Activated B cell treated with CpG ODN at 0.5 μM for 24 hours (primary cell): ENCODE measurements at places on chromosomes 16 and 17.

DNA sequence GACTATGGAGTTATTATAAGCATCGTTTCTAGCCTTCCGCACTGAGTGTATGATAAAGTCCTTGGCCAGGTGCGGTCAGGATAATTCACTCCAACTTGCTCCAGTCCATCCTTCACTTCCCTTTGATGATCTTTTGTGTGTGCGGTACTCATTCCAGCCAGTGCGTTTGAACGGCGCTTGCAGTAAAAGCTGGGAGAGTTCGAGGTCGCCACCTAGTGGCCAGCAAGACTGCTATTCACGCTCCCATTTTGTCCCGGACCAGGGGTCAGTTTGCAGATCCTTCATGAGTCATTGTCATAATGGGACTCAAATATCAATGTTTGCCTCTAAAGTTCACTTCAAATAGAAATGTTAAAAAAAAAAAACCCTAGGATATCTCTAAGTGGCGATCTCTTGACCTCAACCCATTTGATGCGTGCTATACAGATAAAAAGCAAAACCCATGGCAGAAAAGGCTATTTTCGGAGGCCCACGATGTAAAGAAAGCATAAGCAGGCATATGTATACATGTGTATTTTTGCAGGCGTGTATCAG is 417.1 kb downstream of the TMEM114 start:
- DNase-seq = no peak

DNA sequence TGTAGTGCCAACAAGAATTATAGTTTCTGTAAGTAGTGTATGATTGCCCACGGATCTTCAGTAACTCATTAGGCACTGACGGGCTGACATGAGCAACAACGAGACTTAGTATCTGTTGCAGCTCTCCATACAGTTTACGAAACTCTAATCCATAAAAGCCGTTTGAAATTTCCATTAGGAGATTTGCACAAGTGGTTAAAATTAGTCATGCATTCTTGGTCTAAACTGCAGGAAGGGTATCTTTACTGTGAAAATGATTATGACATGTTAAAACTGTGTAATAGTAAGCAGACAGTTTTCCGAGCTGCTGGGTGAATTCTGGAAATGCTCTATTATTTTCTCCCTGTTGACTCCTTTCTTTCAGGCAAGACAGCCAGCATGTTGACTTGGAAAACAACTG is 605.0 kb downstream of the WWOX start:
- DNase-seq = no peak

- DNase-seq = no peak
Observed at GRCh38 chr16:10564591-10564990, 15.8 kb downstream of the EMP2 start.

DNA sequence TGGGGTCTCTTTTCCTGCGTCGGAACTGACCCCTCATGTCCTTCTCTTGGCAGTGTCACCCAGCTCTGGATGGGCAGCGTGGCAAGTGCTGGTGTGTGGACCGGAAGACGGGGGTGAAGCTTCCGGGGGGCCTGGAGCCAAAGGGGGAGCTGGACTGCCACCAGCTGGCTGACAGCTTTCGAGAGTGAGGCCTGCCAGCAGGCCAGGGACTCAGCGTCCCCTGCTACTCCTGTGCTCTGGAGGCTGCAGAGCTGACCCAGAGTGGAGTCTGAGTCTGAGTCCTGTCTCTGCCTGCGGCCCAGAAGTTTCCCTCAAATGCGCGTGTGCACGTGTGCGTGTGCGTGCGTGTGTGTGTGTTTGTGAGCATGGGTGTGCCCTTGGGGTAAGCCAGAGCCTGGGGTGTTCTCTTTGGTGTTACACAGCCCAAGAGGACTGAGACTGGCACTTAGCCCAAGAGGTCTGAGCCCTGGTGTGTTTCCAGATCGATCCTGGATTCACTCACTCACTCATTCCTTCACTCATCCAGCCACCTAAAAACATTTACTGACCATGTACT is 13.2 kb downstream of the IGFBP4 start:
- DNase-seq = no peak

GRCh38 chr16:67528870-67529581 is 397 bp downstream of the RIPOR1 start:
- peak; percentile 66 for DNase-seq

DNA sequence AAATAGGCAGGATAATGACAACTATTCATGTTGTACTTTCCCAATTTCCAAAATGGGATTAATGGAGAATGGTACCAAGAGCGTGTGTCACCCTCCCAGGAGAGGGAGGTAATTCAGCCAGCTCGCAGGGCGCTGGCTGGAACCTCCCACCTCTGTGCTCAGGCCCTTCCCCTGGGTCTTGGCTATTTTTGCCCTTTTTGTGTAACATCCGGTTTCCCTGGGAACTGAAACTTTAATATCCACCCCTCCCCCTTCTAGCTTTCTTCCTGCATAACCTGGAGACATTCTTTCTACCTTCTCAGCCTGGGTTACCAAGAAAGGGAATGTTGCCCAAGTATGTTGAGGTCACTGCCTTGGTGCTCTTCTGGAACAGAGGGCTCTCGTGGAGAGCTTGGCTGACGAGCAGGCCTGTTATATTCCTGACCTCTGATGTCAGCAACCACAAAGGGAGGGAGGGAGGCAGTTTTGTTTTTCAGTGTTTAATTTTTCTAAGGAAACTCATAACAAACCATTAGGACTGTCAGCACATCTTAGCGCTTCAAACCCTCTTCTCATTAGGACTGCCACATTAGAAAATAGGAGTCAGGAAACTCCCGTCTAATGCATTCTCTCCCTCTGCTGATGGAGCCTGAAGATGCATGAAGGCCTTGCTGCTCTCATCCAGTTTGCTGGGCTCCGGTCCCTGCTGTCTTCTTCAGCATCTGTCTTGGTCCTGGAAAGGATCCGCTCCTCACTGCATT is 25.6 kb downstream of the ITGB3 start:
- peak; percentile 43 for DNase-seq

DNA sequence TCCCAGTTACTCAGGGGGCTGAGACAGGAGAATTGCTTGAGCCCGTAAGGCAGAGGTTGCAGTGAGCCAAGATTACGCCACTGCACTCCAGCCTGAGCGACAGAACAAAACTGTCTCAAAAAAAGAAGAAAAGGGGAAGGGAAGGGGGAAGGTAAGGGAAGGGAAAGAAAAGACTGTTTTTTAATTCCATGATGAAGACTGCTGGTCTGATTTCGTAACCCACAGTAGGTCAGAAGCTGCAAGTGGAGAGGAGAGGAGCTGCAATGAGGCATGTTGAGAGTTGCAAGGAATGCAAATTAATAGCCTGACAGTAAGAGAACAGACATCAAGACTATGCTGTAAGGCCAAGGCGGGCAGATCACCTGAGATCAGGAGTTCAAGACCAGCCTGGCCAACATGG is 33.3 kb downstream of the HELZ start:
- no peak for DNase-seq

DNA sequence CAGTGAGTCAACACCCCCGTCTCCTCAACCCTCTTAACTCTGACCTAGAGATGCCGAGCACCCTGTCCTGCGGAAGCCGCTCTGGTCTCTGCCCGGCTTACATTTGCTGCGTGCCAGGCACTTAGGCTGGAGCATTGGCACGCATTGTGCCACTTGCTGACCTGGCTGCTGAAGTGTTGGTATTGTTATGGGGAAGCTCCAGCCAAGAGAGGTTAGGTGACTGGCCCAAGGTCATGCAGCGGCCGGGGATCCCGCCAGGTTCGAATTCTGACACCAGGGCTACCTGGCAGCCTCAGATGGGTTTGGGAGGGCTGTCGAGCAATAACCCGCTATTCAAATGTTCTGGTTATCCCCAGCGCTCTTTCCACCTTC is 5.0 kb upstream of the HSD17B1 start:
- DNase-seq = no peak

GRCh38 chr16:31108035-31108793 is at the start of gene BCKDK:
TSS of gene BCKDK (plus strand) at chr16:31108386. CDS start at chr16:31109224, 838 bp downstream.
- DNase-seq = peak; percentile 69

GRCh38 chr16:70661534-70661917 is 15.2 kb downstream of the IL34 start:
- DNase-seq = no peak

DNA sequence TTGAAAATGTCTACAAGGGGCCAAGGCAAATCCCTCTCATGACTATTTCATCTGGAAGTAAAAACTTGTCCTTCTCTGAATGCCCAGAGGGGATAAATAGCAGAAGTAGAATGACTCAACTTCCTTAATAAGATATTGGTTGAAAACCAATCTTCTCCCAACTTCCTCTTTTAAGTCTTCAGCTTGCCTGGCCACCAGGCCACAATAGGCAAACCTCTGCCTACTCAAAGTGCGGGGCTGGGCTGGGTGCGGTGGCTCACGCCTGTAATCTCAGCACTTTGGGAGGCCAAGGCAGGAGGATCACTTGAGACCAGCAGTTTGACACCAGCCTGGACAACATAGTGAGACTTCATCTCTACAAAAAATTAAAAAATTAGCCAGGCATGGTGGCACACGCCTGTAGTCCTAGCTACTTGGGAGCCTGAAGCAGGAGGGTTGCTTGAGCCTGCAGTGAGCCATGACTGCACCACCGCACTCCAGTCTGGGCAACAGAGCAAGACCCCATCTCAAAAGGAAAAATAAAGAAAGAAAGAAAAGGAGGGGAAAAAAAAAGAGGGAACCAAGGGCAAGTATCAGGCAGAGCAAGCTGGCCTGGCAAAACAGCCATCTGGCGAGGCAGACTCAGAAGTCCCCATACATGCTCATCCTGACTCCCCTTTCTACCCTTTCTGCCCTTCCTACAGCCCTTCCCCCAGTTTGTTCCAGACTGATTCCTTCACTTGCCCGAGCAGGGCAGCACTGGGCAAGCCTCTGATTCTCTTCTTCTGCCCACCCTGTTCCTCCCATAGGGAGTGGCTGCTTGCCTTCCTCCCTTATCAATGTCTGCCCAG is 20.6 kb downstream of the MAP3K14 start:
- DNase-seq = peak; percentile 58

GRCh38 chr16:17511340-17511739 is 40.6 kb upstream of the XYLT1 start:
- no peak for DNase-seq

DNA sequence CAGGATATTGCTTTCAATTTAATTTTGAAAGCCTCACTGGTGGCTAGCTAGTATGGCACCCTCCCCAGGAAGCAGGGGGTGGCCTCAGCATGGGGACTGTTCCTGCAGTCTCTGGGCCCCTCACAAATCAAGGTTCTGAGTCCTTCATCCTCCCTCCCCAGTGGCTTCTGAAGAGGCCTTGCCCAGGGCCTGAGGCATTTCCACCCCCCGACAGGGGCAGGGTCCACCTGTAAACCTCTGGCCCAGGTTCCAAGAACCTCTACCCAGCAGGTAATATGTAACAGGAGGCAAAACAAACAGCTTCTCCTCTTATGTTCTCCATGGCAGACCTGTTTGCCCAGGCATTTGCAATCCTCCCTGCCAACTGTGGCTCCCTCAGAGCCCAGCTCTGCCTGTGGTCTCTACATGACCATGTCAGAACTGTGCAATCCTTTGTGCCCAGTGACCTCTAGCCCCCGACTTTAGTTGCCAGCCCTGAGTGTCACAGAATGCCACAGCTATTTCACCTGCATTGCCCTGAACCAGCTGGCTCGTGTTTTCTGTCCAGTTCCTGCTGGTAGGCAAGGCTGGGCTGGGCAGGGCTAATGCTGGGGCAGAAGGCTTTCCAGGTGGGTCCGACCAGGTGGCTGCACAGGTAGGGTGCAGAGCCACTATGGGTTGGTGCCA is 14.3 kb downstream of the ACSF2 start:
- no peak for DNase-seq

GRCh38 chr16:21654466-21654865 is 2.1 kb upstream of the IGSF6 start:
- DNase-seq = no peak

DNA sequence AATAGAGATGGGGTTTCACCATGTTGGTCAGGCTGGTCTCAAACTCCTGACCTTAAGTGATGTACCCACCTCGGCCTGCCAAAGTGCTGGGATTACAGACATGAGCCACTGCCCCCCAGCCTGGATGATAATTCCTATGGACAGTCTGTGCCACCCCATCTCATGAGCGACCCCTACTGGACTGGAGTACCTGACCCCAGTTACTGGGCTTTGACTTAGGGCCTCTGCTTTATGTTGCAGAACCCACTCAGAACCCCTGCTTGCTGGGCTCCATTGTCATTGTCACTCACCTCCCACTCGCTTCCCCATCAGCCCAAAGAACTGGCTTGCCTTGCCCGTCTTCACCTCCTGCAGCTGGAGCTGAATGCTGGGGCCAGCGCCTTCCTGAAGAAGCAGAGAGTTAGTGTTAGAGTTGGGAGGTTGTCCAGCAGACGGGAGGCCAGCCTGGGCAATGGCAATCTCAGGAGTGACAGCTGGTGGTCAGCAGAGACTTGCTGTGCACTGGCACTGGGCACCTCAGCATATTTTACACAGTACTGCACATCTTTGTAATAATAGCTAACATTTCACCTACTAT is 4.0 kb downstream of the TAC4 start:
- no peak for DNase-seq

- DNase-seq = peak; percentile 57
Observed at GRCh38 chr17:17440010-17440843, 36.6 kb upstream of the MED9 start.

DNA sequence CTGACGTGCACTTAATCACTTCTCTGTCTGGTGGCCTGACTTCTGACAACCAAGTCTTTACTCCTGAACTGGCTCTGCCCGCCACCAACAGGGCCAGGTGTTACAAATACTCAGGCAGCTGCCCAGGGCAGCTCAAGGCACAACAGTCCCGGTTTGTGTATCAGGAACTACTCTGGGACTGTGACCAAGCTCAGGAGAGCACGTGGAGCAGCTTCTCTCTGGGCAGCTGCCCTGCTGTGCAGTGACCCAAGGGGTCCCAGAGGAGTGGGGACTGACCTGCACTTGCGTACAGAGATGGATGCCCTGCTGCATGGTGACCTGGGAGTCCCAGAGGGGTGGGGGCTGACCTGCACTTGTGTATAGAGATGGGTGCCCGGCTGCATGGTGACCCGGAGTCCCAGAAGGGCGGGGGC is 21.9 kb downstream of the LITAFD start:
- DNase-seq = no peak

DNA sequence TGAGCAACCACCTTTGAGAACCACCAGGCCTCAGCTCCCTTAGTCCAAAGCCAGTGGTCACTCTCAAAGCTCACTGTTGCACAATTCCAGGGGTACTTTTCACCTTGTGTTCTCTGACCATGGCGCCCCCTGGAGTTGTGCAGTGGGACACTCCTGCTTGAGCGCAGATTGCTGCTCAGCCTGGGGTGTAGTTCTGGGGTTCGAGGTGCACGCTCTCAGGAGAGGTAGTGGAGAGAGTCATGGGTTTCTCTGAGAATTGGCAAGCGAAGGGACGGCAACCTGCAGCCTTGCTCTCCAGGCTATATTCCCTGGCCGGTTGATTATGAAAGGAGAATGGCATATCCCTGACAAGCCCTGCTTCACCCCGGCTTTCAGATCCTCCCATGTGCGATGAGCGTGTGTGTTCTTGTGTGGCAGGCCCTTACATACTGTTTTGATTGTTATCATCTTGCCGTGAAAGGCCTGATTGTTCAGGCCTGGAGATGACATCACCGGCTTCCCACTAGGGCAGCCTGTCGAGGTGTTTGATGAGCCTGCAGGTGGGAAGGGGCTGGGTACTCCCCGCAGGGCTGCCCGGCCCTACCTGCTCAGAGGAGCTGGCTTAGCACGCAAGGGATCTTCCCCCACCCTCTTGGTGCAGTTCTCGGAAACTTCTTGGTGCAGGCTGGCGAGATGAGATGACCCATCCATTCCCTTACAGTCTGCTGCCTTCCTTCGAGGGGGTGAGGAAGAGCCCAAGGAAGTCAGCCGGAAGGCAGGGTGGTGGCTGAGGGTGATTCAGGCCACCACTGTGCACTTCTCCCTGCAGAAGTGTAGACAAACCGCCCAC is 431.2 kb downstream of the SLC39A11 start:
- no peak for DNase-seq
